Stimulated activated CD4-positive, alpha-beta T cell treated with anti-CD3 and anti-CD28 coated beads, Interleukin-15, amount 100 ng/mL, for 1 hour (primary cell): ENCODE measurements at places on chromosomes 4 and X.

- DNase-seq: no peak
Observed at GRCh38 chrX:40402831-40403533, 177.8 kb upstream of the ATP6AP2 start.

GRCh38 chr4:11355226-11355625 lies 73.5 kb downstream of the HS3ST1 start:
- DNase-seq: no peak

- DNase-seq: no peak
Observed at GRCh38 chrX:47849778-47850177, 13.1 kb downstream of the ZNF81 start.

DNA sequence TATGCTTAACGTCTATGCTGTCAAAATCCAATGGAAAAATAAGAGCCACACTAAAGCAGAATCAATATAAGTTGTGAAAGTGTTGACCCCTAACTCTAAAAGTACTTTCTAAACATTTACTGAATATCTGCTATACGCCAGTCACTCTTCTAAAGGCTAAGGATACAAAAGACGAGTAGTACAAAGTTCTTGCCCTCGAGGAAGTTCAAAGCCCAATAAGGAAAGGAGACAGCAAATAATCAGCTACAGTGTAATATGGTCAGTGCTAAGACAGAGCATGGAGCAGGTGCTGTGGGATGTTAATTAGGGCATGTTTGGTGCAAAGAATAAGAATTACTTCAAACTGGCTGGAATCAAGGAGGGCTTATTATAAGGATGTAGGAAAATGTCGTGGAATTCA lies 31.6 kb upstream of the TMEM150C start:
- no peak for DNase-seq

GRCh38 chr4:112058433-112058832 lies 86.8 kb upstream of the FAM241A start:
- DNase-seq: no peak

GRCh38 chrX:26146024-26146423 lies 7.9 kb downstream of the MAGEB18 start:
- no peak for DNase-seq

- DNase-seq: no peak
Observed at GRCh38 chrX:103789004-103789403, 12.4 kb downstream of the PLP1 start.
